MG63 (cell line): ENCODE measurements at places on chromosomes 5 and 9. TPM values are rescaled to one million over a fixed set of nuclear protein-coding genes. Genes with fewer than 3 reads are reported as not detected.

DNA sequence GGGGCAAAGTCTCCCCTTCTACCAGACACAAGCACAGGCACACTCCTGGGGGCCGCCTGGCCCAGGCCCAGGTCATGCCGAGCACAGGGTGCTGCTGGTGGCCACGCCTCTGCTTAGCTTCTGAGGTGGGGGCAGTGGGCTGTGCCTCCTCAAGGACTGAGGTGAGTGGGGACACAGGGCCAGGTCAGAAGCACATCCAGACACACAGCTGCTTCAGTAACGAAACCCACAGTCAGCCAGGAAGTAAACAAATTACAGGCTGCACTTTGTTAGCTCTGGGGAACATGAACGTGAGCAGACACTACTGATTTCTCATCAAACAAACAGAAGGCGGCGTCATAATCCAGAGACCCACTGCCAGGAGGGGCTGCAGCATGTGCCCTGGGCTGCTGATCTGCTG, 192.4 kb downstream of the HSPA4 start:
- no peak for DNase-seq

DNA sequence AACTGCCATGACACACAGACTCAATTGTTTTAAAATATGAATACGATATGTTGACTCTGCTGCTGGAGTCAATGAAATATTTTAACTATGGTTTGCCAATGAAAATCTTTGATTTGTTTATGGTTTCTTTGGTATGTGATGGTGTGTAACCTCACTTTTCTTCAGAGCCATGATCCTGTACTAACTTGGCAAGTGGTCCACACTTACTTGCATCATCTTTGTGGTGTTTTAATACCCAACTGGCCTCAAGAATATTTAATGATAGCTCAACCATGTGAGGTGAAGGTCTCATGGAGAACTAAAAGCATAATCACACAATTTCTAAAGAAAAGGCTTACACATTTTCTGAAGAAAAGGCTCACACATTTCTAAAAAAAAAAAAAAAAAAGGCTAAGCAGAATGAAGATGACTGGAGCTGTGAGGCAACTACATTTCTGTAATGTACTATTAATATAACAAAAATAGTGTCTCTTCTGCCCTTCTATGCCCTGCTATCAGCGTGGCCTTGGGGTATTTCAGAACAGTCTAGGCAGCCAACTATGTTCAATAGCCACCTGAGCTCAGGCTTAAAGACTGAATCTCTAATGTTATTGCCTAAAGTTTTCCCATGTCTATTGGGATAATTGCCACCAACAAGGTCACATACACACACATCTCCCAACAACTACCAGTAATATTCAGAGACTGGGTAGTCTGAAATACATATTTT, 395.0 kb downstream of the MLLT3 start:
- DNase-seq = no peak

GRCh38 chr5:91293131-91293530, 90.0 kb downstream of the ARRDC3 start:
- peak; percentile 69 for DNase-seq

DNA sequence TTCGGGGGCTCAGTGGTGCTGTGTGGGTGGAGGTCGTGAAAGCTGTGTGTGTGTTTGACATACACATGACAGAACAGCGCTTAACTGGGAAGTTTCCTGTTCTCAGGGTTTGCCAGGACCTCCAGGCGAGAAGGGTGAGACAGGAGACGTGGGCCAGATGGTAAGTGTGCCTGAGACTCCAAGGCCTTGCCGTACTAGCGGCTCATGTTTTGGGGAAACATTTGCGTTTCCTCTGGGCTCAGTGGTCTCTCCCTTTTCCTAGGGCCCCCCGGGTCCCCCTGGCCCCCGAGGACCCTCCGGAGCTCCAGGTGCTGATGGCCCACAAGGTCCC, 68.3 kb upstream of the FCN2 start:
- no peak for DNase-seq

DNA sequence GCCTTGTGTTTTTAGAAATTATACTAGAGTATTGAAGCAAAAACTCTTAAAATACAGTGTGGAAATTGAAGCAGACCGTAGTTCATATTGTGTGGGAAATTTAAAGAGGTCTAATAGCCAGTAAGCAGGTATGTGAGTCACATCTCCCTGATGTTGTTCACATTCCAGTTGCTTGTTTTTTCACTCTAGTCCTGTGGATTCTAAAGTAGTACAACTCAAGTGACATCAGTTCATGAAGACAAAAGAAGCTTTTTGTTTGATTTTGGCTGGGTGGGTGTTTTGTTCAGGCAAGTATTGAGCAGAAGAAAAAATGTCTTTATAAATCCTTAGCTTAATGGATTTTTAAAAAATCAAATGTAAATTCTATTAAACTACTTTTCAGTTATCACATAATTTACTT, 216.2 kb downstream of the MAN2A1 start:
- no peak for DNase-seq

- peak; percentile 36 for DNase-seq
These were observed 45.4 kb downstream of the RAB14 start for GRCh38 chr9:121156263-121156731.

DNA sequence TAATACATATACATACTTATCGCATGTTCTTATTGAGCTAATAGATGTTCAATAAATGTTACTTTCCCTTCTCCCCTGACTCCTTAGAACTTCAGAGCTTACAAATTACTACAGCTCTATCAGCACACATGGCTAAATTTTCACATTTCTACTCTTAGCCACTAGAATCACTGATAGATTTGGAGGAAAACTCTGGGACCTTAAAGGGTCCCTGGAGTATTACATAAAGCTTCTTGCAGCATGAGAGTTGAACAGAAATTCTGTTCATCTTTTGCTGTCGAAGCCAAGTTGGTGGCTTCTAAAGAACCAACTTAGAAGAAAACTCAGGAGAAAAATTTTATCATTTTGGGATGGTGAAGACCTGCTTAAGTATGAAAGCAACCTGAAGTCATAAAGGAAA, 15.5 kb downstream of the B4GALT1 start:
- no peak for DNase-seq

DNA sequence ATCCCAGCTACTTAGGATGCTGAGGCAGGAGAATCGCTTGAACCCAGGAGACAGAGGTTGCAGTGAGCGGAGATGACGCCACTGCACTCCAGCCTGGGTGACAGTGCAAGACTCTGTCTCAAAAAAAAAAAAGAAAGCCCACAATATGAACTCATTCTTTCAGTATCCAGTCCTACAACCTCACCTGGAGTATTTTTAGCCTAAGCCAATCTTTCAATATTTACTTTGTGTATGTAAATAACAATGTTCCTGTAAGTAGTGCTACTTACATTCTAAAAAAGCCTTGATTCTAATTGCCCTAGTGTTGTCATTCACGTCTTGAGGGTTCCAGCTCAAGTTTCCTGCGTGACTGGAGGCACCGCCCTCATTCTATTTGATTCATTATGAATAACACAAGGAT, 62.0 kb downstream of the BHMT start:
- DNase-seq = no peak

GRCh38 chr9:76964612-76965011, 54.8 kb upstream of the FOXB2 start:
- no peak for DNase-seq

- DNase-seq = no peak
These were observed 90.5 kb upstream of the AGXT2 start for GRCh38 chr5:35138232-35138631.

DNA sequence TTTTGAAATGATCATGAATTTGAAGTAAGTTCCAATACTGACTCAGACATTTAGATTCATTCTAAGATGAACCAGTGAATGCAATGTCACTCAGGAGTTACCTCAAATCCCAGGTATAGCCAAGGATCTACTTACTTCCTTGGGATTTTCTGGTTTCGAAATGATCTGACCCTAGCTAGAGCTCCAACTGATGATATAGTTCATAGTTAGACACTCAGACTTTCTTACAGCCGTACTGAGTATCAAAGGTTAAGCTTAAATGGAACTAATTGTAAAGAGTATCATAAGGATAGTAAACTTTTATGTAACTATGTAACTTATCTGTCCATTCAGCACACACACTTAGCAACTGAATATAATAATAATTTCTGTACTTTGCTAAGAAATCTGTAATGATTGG, 84.0 kb upstream of the FSD1L start:
- DNase-seq = no peak

- DNase-seq = no peak
These were observed 106.3 kb downstream of the GDA start for GRCh38 chr9:72255569-72255968.

GRCh38 chr9:14535161-14535955, 157.9 kb downstream of the ZDHHC21 start:
- DNase-seq = no peak

DNA sequence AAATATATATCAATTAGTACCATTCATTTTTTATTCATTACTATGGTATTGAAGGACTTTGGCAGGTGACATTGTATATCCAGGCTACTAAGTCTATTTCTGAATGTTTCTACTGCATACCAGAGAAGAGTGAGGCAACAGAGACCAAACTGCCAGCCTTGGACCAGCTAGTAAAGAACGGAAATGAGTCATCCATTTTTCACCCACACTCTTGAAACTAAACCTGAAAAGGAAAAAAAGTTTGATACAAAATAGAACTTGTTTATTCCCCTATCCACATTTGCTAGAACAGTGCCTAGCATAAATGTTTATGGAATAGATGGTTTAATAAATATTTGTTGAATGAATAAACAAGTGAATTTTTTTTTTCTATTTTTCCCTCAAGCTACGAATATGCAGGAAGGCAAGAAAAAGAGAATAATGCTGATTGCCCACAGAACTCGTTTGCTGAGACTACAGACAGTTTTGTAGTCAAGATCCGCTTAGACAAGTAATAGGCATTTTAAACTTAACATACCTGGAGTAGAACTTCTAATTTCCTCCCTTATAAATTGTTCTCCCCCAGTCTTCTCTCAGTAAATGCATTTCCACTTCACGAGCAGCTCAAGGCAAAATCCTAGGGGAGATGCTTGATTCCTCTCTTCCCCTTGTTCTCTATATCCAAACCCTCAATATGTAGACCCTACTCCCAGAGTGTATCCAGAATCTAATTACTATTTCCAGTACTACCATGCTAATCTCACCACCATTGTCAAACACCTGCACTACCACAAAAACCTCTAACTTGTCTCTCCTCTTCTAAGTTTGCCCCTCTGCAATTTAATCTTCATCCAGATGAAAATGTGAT, 146.2 kb upstream of the RASA1 start:
- DNase-seq = peak; percentile 83

Gene BARHL1
- total RNA-seq = not detected in 2 replicates

Gene DND1
- 0.94 TPM in 1 of 2 replicates, not detected in the other for total RNA-seq

Gene OBP2B
- total RNA-seq = not detected in 2 replicates

Gene SIT1
- 1.4 and 4.0 TPM in 2 replicates for total RNA-seq

Gene OR1J2
- total RNA-seq = not detected in 2 replicates
